ENCODE measurements at places on chromosomes 4 and X. TPM values are rescaled to one million over a fixed set of nuclear protein-coding genes. Genes with fewer than 3 reads are reported as not detected.

Gene TCEAL6
- total RNA-seq = 0.82 TPM

Gene MAGEB10
- not detected for total RNA-seq

Gene ZXDA
- 5.5 TPM for total RNA-seq

Gene NAT8L
- total RNA-seq = 0.66 TPM

Gene SPANXD
- total RNA-seq = not detected

Gene TRIML2
- total RNA-seq = not detected

Gene RLIM
- 22.8 TPM for total RNA-seq

Gene CXCL8
- 0.78 TPM for total RNA-seq

Gene NIPAL1
- total RNA-seq = 51.0 TPM

Gene ABCG2
- 17.7 TPM for total RNA-seq

Gene EDNRA
- 1.6 TPM for total RNA-seq

Gene SSX1
- not detected for total RNA-seq

Gene GAGE1
- total RNA-seq = not detected

Gene NALF2
- 0.98 TPM for total RNA-seq

Gene RHOH
- total RNA-seq = 1.9 TPM

Gene SLC7A11
- total RNA-seq = 2.9 TPM

Gene PI4K2B
- 25.9 TPM for total RNA-seq

Gene HTN1
- total RNA-seq = not detected

Gene TMEM150C
- total RNA-seq = 3.4 TPM

Gene TGIF2LX
- total RNA-seq = not detected

Gene RAB9B
- total RNA-seq = 8.0 TPM

Gene S100G
- total RNA-seq = not detected

Gene OCRL
- total RNA-seq = 34.5 TPM

Gene RRH
- total RNA-seq = not detected

Gene CCDC160
- not detected for total RNA-seq

Gene CPE
- 39.9 TPM for total RNA-seq

Gene ETNPPL
- total RNA-seq = not detected

Gene HMGB3
- 9.8 TPM for total RNA-seq

Gene PDLIM3
- total RNA-seq = 8.9 TPM

Gene EIF2S3
- total RNA-seq = 157 TPM

Gene PCDH10
- total RNA-seq = 1.3 TPM

Gene GPR82
- total RNA-seq = 0.64 TPM

Gene ZFP42
- not detected for total RNA-seq

Data from mucosa of descending colon (tissue), 3 donors.